ENCODE measurements at places on chromosomes 11 and 22.

GRCh38 chr11:73204711-73205121 is 13.4 kb upstream of the P2RY2 start:
- DNase-seq = peak; percentile 62

DNA sequence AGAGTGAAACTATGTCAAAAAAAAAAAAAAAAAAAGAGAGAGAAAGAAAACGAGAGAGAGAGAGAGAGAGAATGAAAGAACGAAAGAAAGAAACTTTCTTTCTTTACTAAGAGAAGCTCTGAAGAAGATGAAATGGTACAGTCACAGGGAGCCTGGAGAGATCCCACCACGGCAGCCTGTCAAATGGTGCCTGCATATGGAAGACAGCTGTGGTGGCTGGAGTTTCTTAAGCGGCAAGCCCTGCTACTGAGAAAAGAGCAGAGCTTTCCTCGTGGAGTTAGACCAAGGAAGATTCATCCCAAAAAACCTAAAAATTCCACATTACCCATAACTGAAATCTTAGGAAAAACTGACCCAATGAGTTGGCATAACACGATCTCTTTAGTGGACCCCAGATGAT is 66.7 kb downstream of the MICAL3 start:
- DNase-seq = peak; percentile 38

DNA sequence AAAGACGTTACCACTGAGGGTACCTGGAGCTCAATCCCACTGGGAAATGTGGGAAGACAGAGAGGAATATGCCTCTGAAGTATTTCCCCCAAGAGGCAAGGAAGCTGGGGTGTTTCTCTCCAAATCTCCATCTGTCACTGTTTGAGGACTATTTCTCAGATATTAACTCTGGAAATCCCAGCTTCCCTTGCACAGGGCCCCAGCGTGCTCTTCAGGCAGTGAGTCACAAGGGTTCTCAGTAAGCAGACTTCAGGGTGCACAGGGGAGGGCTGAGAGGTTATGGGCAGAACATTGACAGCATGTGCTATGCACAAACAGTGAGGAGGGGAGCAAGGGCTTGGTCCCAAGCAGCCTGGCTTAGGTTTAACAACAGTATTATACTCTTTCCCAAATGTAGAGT is 60.9 kb upstream of the EED start:
- no peak for DNase-seq

- no peak for DNase-seq
Measured at GRCh38 chr11:75632450-75632849, 36.4 kb downstream of the MAP6 start.

- no peak for DNase-seq
Measured at GRCh38 chr22:44802071-44802700, 49.8 kb downstream of the ARHGAP8 start.

GRCh38 chr11:11805228-11805627 is 36.5 kb upstream of the USP47 start:
- no peak for DNase-seq

All from sciatic nerve (tissue), 2 donors.